ENCODE measurements at places on chromosomes 1 and 21.

GRCh38 chr1:226599636-226600238 is 51.2 kb downstream of the STUM start:
- no peak for DNase-seq

GRCh38 chr1:184753608-184754475 is 816 bp downstream of the EDEM3 start:
- DNase-seq = peak; percentile 25

- no peak for DNase-seq
Observed at GRCh38 chr1:23559985-23560741, 862 bp upstream of the ID3 start.

GRCh38 chr1:118202076-118202608 is 17.1 kb upstream of the SPAG17 start:
- no peak for DNase-seq

- DNase-seq = no peak
Observed at GRCh38 chr1:241045659-241046058, 311.3 kb downstream of the RGS7 start.

DNA sequence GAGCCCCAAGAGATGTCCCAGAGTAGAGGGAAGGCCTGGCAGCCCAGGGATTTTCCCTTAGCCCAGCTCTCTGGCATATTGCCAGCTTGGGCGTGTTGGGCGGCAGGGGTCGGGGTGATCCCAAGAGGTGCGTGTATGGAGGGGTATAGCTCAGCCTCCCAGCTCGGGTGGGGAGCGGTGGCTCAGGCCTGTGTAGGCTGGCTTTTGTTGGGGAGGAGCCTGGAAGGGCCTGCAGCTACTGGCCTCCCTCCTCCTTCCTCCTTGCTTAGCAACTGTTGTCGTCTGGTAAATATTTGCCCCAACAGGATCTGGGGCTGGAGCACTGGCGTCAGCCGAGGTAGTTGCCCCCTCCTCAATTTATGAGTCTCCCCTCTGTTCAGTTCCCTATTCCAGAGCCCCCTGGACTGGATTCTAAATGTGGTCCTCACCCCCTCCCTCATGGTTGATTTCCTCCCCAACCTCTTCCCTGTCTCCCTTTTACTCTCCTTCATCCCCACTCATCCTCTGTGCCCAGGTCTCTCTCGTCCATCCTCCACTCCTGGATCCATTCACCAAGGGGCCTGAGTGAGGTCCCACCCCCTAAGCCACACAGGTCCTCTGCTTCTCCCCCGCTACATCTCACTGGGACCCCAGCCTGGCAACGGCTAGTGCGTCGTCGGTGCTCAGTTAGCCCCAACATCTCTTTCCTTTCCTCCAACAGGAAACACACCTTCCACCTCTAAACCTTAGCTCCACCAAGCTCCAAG is 10.3 kb upstream of the LMNA start:
- peak; percentile 89 for DNase-seq

- no peak for DNase-seq
Observed at GRCh38 chr1:43444836-43445235, 8.9 kb downstream of the HYI start.

DNA sequence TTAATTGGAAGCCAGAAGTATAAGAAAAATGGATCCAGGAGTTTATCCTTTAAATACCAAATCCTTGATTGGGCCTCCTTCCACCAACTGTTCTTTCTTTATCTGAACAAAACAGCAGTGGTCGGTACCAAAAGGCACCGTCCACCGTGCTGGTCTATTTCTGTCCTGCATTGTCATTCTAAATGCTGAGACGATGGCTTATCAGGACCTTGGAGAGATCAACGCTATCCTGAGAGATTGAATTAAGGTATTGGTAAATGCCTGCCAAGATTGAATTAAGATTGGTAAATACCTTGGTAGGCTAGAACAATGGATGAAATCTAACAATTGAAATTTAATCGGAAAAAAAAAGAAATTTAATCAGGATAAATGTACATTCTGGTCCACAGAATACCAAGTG is 73.4 kb upstream of the SOD1 start:
- no peak for DNase-seq

GRCh38 chr1:53076165-53076564 is 14.2 kb downstream of the PODN start:
- no peak for DNase-seq

- no peak for DNase-seq
Observed at GRCh38 chr1:227169343-227169742, 148.9 kb downstream of the CDC42BPA start.

- DNase-seq = no peak
Observed at GRCh38 chr1:106061586-106062495, 994.6 kb upstream of the PRMT6 start.

DNA sequence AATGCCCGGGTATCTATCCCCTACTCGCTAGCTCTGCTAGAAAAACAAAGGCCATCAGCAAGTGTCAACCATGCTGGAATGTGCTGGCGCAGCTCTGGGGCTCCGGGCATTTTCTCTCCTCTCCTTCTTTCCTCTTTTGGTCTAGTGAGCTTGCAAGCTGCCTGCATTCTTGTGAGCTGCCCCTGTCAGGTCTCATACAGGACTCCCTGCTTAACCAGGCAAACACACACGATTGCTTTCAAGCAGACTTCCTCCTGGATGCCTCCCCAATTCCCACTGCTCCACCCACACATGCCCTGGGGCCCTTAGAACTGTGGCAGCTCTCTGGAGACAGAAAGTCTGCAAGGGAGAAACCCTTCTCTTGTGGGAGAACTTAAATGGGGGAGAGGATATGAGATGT is 35.7 kb upstream of the SUCO start:
- peak; percentile 23 for DNase-seq

GRCh38 chr1:91201176-91201575 is 179.3 kb upstream of the ZNF644 start:
- no peak for DNase-seq

DNA sequence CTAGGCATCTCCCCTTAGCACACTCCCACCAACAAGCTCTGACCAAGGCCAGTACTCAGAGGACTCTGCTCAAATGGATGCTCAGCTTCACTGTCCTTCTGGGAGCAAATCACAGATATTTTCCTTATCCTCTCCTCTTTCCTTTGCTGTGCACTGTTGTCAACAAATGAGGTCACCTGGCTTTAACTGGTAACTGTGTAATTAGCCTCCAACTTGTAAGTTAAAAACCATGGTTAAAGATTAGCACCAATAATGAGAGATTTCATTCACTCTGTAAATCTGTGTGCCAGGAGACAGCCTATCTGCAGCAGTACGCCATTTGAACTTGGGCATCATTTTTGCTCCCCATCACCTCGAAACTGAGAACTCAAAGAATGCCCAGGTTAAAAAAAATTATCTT is 149.5 kb downstream of the GABPA start:
- DNase-seq = no peak

DNA sequence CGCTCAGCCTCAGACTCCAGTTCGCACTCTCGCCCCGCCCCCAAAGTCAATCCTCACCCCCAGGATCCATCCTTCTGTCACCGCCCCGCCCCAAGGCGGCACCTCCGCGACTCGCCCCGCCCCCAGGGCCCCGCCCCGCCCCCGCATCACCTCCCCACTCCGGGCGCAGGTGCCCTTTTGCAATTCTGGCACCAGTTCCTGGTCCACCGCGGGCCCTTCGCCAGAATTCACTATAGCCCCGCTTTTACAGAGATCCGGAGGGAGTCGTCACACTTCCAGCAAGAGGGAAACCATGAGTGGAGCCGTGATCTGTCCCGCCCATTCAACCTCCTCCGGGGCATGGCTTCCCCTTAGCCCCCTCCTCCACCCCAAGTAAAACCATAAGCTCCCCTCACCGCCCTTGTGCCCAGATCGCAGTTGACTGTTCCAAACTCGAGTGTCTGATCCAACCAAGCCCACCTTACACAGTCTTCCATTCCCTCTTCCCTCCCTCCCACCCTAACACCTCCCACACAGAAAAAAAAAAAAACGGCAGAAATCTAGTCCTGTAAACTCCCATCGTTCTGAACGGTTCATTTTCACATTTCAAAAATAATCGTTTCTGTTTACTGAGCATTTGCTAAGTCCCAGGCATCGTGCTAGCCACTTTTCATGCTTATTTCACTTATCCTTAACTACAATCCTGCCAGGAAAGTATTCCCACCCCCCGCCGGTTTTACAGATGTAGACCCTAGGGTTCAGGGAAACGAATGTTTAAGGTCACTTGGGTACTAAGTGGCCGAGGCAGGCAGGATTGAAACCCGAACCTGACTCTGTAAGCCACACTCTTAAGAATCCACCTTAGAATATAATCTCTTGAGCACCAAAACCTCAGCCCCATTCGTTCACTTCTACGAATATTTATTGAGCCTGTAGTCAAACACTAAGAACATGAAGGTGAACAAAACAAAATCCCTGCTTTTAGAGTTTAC is 1.3 kb upstream of the DNAJC16 start:
- no peak for DNase-seq

DNA sequence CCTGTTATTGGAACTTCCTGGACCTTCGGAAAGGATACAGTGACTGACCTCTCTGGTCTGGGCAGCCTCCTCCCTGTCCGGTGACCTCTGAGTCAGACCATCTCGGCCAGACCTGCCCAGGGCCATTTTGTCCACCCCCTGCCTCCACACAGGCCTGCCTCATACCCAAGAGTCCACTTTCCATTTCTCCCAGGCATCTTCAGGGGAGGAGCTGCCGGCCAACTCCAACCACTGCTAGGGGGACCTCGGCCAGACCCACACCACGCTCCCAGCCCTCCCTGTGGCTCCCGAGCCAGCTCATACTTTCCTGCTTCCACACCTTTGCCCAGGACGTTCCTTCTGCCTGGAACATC is 29.5 kb upstream of the RUNX3 start:
- no peak for DNase-seq

DNA sequence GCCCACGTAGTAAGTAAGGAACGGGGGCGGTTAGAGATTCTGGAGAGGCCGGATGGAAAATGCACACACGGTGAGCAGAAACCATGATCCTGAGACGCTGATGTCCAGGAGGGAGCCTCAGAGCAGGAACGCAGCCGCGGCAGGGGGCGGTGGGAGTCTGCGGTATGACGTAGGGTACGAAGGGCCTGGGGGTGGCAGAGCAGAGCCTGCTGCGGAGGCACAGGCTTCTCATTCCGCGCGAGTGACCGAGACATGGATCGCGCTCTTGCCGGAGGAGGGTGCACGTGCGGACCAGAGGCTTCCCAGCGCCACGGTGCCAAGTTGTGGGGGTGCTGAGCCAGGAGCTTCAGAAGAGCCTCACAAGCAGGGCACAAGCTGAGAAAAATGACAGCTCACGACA is 176.2 kb downstream of the KIF26B start:
- DNase-seq = no peak

DNA sequence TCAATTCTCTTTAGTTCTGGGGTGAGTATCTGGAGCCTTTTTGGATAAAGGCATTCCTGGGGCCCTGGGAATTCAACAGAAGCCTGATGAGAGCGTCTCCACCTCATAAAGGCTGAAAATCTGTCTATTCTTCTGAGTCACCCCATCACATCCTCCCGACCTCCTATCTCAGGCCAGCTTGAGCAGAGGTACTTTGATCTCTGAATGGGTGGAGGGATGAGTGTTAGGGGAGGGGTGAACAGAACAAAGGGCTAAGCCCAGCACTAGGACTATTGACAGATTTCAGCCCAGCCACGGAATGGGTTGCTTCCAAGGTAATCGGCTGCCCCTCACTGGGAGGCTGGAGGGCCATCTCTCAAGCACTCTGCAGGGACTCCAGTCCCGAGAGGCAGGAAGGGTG is 2.5 kb upstream of the MYBPH start:
- peak; percentile 32 for DNase-seq

- no peak for DNase-seq
Observed at GRCh38 chr1:205639567-205639966, 7.8 kb upstream of the ELK4 start.

GRCh38 chr1:162639718-162640117 is 7.5 kb downstream of the DDR2 start:
- DNase-seq = no peak

- no peak for DNase-seq
Observed at GRCh38 chr1:165524639-165525285, 19.0 kb upstream of the LRRC52 start.

DNA sequence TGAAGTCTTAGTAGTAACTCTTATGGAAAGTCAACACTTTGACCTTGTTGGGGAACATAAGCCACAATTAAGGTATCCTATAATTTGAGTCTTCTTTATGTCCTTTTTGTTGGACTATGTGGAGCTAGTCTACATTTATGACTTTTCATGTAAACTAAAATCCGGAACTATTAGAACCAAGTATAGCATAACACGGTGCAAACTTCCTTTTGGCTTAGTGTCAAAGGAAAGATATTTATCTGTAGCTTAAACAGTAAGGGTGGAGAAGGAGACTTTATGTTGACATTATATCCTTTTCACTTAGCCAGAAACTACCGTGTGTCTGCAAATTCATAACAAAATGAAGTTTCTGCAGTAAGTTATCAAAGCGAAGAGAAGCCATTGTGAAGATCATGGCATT is 7.3 kb downstream of the UAP1 start:
- DNase-seq = no peak

DNA sequence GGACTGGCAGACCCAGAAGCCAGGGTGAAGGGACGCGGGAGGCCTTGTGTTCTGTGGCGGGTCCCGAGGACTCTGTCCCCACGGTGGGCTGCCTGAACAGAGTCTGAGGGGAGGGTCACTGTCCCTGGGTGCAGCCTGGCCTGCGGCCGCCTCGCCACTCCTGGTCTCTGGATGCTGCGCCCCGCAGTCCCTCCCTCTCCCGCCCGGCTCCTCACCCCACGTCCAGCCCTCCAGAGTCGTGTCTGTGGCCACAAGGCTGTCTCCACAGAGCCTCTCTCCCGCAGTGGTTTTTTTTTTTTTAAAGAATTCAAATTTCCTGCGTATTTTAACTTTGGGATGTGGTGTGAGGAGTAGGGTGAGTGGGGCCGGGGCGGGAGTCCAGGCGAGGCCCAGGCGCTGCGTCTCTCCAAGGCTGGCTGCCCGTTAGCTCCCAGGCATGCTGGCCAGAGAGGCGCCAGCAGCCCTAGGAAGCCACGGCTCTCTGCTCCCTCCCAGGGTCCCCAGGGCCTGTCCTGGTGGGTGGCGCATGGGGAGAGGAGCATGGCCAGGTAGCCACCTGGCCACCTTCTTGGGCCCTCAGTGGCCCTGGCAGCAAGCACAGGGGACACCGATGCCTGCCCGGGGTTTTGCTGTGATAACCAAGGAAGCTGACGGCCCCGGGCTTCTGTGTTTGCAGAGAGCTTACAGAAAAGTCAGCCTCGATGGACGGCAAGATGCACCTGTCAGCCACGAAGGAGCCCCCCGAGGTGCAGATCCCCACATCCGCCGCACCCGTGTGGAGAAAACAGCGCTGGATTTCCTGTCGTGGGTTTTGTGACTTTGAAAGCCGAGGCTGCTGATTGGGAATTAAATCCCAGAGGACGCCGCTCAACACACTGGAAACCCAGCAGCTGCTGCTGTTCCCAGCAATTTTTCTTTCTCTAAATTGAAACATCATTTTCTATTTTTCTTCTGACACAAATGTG is 72.8 kb downstream of the MORN1 start:
- DNase-seq = no peak

DNA sequence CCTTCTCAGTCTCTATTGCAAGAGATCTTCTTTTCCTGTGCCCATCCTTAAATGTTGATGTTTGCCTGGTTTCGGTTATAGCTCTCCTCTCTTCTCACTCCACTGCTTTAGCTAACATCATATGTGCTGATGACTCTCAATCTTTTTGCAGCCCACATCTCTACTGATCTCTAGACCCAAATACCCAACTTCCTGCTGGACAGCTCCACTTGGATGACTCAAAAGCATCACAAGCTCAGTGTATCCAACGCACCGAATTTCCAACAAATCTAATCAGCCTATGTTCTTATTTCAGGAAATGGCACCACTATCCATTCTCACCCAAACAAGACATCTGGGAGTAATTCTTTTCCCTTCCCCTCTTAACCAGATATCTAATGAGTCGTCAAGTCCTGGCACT is 79.1 kb upstream of the ARTN start:
- no peak for DNase-seq

Measured in fibroblast of skin of back (primary cell).